ENCODE measurements at places on chromosomes 1 and 21. TPM values are rescaled to one million over a fixed set of nuclear protein-coding genes. Genes with fewer than 3 reads are reported as not detected.

DCDC2B gene
- total RNA-seq: not detected

LHX8 gene
- total RNA-seq: not detected

DNA sequence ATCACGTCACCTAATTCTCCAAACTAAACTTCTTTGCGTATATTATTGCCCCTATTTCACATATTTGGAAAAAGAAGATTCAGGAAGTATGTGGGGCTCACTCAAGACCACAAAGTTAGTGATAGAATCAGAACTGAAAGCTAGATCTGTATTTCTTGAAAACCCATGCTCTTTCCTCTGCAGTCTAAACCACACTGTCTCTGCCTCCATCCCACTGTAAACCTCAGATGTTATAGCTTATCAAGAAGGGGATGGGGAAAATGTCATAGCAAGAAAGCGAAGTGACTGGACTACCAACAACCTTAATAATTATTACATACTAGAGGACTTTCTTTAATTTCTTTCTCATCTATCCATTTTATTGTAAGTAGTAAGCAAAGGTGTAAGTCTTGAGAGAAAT lies 257.7 kb upstream of the SGIP1 start:
- H3K4me1 ChIP-seq: peaks cover 91% of the 10 kb centered on the region
- DNase-seq: peak; percentile 38
- no peaks in the 10 kb centered on the region for H3K27me3 ChIP-seq
- peak overlapping the region; percentile 82 for H3K4me3 ChIP-seq
- H3K27ac ChIP-seq: peak overlapping the region; percentile 83

- H3K27me3 ChIP-seq: no peaks in the 10 kb centered on the region
- H3K4me3 ChIP-seq: no peak overlapping the region
- no peak for DNase-seq
- no peaks in the 10 kb centered on the region for H3K4me1 ChIP-seq
- no peaks in the 10 kb centered on the region for H3K36me3 ChIP-seq
Measured at GRCh38 chr1:68196676-68197075, 35.6 kb downstream of the WLS start.

DNA sequence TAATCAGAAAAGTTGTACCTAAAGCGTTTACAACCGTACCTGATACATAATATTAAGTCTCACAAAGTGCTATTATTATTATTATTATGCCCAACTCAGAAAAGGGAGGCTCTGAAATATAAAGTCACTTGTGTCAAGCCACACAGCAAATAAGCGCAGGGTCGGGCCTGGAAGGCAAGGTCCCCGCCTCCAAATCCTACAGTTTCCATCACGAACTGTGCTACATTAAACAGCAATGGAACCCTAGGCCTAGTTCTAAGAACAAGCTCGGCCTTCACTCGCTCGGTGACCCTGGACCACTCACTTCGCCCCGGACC lies 549 bp downstream of the PARS2 start:
- H3K4me1 ChIP-seq: peaks cover 27% of the 10 kb centered on the region
- H3K4me3 ChIP-seq: peak overlapping the region; percentile 91
- H3K27me3 ChIP-seq: no peaks in the 10 kb centered on the region
- no peaks in the 10 kb centered on the region for H3K36me3 ChIP-seq
- H3K27ac ChIP-seq: peak overlapping the region; percentile 78

DNA sequence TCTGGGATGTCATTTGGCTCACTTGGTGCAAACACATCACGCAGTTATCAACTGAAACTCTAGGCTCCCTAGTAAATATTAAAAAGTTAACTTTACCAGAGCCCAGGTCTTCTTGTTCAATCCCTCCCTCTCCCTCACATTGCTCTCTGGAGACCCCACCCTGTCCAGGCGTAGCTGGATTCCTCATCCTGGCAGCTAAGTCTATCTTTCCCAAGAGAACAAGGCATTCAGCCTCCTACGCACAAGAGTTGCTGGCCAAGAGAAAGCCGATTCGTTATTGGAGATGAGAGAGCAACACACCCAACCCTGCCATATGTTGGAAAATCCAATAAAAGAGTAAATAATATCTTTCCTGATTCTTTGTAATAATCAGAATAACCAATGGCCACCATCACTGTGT lies 117.9 kb downstream of the SLC30A10 start:
- no peak overlapping the region for H3K4me3 ChIP-seq
- H3K27me3 ChIP-seq: peaks cover 28% of the 10 kb centered on the region
- no peak overlapping the region for H3K27ac ChIP-seq
- H3K4me1 ChIP-seq: no peaks in the 10 kb centered on the region

DNA sequence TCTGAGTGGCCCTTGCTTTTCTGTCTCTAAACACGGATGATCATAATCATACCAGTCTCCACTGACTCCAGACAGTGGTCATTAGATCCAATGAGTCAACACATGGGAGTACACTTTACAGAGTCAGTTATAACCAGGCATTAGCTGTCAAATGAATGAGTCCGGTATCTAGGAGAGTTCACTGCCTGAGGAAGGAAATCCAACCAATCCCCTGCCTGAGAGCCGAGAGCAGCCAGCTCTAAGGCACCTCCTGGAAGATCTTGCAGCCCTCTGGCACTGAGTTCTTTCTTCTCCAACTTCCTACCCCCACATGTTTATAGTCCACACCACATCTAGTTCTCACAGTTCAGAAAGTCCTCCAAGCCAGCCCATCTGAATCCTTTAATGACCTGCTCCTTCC lies 29.4 kb upstream of the RBM15 start:
- no peak overlapping the region for H3K27ac ChIP-seq
- no peaks in the 10 kb centered on the region for H3K27me3 ChIP-seq
- no peaks in the 10 kb centered on the region for H3K36me3 ChIP-seq
- DNase-seq: no peak
- no peaks in the 10 kb centered on the region for H3K4me1 ChIP-seq

DNA sequence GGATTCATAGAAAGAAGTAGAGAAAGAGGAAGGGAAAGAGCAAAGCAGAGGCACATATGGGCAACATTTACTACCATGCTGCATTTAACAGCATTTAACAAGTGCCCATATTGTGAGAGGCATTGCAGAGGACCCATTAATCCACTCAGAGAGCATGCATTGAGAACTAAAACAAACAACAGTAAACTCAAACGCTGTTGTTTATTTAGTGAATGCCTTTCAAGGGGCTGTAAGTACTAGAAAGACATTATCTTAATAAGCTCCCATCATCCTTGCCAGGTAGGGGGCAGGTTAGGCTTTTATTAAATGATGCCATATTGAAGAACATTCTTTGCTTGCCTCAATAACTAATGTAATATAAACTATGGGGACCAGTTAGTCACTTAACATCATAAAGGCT lies 254.3 kb upstream of the DAB1 start:
- no peak for DNase-seq
- H3K4me1 ChIP-seq: no peaks in the 10 kb centered on the region
- H3K27me3 ChIP-seq: no peaks in the 10 kb centered on the region
- no peaks in the 10 kb centered on the region for H3K36me3 ChIP-seq
- no peak overlapping the region for H3K27ac ChIP-seq

DNA sequence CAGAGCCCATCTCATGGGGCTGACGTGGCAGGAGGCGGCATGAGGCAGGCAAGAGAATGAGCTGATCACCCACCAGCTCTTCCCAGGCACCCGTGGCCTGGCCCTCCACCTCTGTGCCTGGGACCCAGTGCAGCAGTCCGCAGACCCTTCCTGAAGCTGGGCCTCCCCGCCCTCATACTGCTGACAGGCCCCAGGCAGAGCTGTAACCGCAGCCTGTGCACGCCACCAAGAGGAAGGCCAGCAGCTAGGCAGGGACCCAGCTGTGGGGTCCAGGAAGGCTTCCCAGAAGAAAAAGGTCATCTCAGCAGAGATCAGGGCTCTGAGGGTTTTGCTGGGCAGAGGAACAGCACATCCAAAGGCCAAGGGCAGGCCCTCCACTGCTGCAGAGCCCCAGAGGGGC lies 9.8 kb upstream of the MTFR1L start:
- no peaks in the 10 kb centered on the region for H3K36me3 ChIP-seq
- no peak overlapping the region for H3K4me3 ChIP-seq
- DNase-seq: no peak
- H3K27me3 ChIP-seq: no peaks in the 10 kb centered on the region
- no peak overlapping the region for H3K27ac ChIP-seq
- peaks cover 18% of the 10 kb centered on the region for H3K4me1 ChIP-seq

Data from activated T-cell treated with anti-CD3 and anti-CD28 coated beads, Interleukin-2, amount 50 U/mL, for 72 hours (primary cell).